ENCODE measurements at places on chromosomes 3 and 15.

DNA sequence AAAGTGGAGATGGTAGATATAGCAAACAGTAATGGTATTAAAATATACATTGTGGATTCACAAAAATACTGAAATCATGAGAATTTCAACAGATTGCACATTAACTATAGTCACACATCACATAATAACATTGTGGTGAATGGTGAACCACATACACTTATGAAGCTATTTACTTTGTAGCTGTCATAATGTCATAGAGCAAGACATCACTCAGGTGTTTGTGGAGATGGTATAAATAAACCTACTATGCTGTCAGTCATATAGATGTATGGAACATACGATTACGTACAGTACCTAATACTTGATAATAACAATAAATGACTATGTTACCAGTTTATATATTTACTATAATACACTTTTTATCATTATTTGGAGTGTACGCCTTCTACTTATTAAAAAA lies 1416.0 kb upstream of the ALCAM start:
- no peak for DNase-seq

- no peak for DNase-seq
Measured at GRCh38 chr3:54515441-54516213, 393.3 kb downstream of the CACNA2D3 start.

GRCh38 chr3:124774327-124774718 lies 44.1 kb downstream of the UMPS start:
- DNase-seq, result peak; percentile 78

DNA sequence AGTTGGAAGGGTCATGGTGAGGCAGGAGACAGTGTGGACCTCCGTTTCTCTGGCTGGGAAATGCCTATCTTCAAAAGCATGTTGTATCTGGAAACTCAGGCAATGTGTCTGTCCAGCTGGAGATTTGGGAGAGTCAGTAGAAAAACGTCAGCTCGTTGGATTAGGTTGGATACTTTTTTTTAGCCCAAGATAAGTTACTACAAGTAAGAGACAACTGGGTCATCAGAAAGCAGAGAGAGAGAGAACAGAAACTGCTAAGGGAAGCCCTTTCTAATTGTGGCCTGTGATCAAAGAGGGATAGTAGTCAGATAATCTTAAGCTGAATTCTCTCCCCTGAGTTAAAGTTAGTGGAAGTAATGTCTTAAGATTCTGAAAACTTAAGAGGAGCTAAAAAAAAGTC lies 78.9 kb upstream of the ZNF280D start:
- no peak for DNase-seq

DNA sequence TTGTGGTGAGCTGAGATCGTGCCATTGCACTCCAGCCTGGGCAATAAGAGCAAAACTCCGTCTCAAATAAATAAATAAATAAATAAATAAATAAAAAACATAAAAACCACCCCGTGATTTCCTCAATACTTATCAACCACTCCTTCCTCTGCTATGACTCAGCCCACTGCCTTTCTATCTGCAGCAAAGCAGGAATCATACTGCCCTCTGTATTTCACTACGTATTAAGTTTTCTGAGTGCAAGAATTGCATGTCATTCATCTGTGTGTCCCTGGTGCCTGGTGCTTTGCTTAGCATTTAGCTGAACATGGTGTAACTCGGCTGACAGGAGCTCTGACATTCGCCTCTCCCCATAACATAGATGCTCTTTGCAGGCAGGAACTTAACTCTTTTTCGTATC lies 7.1 kb downstream of the LSG1 start:
- no peak for DNase-seq

DNA sequence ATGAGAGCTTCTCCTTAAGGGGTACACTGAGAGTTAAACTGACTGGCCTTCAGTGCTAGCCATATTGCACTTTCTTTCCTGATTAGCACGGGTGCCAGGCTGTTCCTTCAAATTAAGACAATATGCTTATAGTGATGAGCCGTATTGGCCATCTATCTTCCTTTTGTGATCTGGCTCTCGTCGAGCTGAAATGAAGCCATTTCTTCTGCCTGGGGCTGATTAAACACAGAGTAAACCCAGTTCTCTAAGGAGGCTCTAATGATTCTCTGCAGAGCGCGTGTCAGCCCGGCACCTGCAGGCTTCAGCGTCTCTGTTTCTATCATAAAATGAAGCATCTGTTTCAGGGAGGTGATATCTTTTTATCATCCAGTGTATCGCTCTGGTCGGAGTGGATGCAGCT lies 107.5 kb upstream of the NR2F2 start:
- no peak for DNase-seq

DNA sequence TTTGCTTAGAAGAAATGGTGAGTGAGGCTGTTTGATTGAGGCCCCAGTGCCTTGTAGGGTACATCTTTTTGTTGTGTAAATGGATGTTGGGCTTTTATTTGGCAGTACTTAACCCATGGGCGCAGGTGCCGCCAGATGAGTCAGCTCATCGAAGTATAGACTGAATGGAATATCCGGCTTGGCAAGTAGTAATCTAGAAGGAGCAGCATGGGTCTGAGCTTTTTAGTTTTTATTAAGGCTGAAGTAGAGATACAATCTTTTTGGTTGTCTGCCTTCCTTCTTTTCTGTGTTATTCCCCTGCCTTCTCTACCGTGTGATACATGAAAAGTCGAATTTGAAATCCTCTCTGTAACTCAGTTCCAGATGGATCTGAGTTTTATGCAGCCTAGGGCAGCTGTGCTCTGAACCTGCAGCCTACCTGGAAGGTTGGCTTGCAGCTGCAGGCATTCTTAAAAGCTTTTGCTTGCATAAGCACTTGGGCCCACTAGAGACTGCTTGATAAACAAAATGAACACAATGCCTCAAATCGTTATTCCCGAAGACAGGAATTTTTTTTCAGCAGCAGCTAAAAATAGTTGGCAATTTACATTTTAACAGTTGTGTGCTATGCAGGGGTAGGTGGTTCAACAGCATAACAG lies 177.5 kb upstream of the CGNL1 start:
- DNase-seq, result no peak

DNA sequence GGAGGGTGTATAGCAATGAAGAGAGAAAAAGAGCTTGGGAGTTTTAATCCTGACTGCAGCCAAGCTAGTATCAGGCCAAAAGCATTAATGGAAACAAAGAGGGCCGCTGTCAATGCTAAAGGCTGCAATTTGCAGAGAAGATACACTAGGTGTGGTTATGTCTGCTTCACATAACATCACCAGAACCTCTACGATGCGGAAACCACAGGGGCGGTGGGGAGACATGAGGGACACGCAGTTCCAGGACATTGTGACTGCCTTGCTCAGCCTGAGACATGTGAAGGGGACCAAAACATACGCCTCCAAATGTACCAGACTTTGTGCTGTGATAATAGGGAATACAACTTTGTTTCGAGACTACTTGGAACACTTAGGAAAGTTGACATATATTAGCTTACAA lies 88.4 kb downstream of the APBA2 start:
- DNase-seq, result no peak

DNA sequence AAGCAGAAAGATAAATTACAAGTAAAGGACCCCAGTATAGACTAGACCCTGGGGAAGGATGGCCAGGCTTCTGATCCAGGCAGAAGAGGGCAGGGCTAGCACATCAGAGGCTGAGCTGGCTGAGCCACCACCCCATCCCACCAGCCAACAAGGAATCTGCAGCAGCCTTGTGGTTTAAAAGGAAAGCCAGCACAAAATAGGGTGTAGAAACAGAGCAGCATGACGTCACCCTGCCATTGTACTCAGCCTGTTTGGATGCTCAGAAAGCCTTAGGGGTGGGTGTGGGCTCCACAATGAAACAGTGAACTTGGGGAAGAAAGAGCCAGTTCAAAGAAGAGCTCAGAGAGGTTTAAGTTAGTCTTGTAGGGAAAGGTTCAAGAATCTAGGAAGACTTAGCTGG lies 28.2 kb downstream of the DUOX1 start:
- no peak for DNase-seq

- peak; percentile 70 for DNase-seq
Measured at GRCh38 chr3:10023587-10024310, 2.5 kb upstream of the FANCD2 start.

DNA sequence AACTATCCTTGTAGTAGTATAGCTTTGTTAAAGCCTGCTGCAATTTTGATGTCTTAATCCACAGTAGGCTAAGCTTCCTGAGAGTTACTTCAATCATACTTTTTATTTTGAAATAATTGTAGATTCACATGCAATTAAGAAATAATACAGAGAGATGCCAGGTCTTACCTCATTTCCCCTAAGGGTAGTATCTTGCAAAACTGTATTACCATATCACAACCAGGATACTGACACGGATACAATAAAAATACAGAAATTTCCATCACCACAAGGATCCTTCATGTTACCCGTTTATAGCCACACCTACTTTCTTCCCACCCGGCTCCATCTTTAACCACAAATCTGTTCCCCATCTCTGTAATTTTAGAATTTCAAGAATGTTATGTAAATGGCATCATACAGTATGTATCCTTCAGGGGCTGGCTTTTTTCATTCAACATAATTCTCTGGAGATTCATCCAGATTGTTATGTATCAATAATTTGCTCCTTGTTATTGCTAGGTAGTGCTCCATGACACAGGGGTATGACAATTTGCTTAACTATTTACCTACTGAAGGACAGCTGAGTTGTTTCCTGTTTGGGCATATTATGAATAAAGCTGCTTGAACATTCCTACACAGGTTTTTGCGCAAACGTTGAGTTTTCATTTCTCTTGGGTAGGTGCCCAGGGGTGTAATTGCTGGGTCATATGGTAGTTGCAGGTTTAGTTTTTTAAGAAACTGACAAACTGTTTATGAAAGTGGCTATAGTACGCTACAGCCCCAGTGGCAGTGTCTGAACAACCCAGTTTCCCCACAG lies 21.6 kb downstream of the BDH1 start:
- no peak for DNase-seq

- DNase-seq, result peak; percentile 9
Measured at GRCh38 chr15:27686369-27686768, 412.7 kb downstream of the OCA2 start.

DNA sequence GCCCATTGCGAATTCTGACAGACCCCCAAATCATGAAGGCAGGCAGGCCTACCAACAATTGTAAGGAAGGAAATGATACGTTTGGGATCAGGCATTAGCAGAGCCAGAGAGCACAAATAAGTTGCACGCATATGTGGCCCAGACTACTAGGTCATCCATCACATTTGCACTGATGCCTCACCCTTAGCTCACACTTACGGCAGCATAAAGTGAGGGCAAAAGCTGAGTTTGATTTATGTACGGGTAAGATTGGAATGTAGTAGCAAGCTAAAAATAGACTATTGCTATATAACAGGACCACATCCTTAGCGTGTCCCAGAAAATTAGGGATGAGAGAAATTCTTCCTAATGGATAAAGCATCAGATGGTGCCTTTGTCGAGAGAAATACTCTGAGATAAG lies 58.6 kb downstream of the QTRT2 start:
- DNase-seq, result no peak

DNA sequence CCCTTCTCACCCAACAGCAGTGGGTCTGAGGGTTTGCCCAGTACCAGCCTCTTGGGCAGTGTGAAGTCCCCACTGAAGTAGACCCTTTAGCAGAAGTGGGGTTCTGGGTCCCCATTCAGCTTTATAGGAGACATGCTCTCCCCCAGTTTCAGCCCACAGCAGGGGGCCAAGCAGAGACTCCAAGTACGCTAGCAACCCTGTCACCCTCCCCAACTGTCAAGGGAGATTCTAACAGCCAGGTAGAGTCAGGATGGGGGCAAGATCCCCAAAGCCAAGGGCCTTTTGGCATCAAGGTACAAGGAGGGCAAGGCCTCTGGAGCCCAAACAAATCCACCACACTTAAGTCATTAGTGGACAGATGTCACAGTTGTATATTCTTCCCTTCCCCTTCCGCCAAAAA lies 1.8 kb downstream of the RBPMS2 start:
- DNase-seq, result no peak

DNA sequence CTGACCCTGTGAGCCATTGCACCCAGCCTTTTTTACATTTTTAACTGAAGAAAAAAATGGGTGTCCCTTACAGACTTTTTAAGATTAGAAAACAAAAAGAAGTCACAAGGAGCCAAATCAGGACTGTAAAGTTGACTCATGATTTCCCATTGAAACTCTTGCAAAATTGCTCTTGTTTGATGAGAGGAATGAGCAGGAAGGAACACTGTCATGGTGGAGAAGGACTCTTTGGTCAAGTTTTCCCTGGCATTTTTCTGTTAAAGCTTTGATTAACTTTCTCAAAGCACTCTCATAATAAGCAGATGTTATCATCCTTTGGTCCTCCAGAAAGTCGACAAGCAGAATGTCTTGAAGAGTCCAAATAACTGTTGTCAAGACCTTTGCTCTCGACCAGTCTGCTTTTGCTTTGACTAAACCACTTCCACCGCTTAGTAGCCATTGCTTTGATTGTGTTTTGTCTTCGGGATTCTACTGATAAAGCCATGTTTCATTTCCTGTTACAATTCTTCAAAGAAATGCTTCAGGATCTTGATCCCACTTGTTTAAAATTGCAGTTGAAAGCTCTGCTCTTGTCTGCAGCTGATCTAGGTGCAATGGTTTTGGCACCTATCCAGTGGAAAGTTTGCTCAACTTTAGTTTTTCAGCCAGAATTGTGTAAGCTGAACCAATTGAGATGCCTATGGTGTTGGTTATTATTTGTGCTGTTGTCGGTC lies 369.4 kb downstream of the MAGI1 start:
- DNase-seq, result no peak

DNA sequence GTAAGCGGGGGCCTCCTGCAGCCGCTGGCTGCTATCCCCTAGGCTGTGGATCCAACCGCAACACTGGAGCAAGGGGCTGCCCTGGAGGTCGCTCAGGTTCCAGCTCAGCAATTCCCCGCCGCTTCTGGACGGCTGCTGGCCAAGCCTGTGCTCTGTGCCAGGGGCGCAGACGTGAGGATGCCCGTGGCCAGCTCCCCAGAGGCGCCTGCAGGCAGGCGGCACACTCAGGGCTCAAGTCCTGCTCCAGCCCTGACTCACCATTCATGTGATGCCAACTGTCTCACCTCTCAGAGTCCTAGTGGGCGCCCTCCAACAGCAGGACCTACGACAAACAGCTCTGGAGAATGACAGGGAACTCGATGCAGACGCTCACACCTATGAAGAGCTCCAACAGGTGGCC lies 31.6 kb downstream of the KLHL25 start:
- peak; percentile 4 for DNase-seq

DNA sequence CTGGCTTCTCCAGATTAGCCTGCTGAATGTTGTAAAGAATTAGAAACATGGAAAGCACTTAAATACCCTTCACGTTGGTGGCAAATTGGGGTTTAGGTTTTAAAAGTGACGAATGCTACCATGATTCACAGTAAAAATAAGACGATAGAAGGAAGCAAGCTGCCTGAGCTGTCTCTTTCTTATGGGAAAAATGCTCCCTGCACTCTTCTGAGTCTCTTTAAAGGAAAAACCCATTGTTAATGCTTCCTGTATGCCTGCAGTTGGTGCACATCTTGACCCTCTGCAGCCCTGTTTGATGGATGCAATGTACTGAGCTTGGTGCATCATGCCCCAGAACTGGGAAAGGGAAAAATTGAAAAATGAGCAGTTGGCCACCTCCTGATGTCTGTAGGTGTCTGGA lies 258.6 kb upstream of the RASGRP1 start:
- DNase-seq, result no peak

GRCh38 chr15:29087521-29088285 lies 181.9 kb downstream of the NSMCE3 start:
- DNase-seq, result no peak

All from ACHN (cell line).